ENCODE measurements at places on chromosomes 11 and 22.

DNA sequence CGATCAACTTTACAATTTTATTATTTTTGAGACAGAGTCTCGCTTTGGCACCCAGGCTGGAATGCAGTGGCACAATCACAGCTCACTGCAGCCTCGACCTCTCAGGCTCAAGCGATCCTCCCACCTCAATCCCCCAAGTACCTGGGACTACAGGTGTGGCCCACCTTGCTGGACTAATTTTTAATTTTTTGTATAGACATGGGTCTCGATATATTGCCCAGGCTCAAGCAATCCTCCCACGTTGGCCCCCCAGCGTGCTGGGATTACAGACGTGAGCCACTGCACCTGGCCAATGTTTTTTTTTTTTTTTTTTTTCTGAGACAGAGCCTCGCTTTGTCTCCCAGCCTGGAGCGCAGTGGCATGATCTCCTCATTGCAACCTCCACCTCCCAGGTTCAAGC lies 2.0 kb upstream of the PPFIA1 start:
- DNase-seq, result no peak
- no peak overlapping the region for H3K4me3 ChIP-seq
- peaks cover 10% of the 10 kb centered on the region for H3K36me3 ChIP-seq
- H3K4me1 ChIP-seq, result peaks cover 35% of the 10 kb centered on the region
- H3K27ac ChIP-seq, result no peak overlapping the region

DNA sequence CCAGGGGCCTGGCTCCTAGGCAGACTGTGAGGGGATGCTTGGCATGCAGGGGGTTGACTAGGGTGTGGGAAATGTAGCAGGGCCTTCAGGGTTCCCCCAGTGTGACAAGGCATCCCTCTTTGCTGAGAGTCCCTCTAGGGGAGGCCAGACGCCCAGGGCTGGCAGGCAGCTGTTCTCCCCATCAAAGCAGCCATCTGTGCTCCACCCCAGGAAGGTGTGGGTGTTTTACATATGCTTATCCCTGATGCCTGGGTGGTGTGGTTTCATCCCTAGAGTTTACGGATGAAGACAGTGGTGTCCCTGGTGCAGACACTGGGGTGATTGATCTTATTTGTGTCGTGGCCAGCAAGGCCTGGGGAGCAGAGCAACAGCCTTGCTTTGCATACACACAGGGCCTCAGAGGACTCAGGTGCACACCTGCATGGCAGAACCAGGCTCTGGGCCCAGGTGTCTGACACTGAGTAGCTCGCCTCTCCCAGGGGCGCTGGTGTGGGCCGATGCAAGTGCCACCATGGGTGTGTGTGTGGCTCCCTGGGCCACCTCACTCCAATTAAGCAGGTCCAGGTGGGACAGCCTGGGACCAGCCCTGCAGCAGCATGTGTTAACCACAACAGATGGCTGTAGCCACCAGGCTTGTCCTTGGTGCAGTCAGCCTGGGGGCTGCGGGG lies 74.2 kb downstream of the MED15 start:
- peaks cover 42% of the 10 kb centered on the region for H3K36me3 ChIP-seq
- H3K27ac ChIP-seq, result no peak overlapping the region
- no peak for DNase-seq
- no peaks in the 10 kb centered on the region for H3K27me3 ChIP-seq
- H3K4me1 ChIP-seq, result peaks cover 7% of the 10 kb centered on the region

DNA sequence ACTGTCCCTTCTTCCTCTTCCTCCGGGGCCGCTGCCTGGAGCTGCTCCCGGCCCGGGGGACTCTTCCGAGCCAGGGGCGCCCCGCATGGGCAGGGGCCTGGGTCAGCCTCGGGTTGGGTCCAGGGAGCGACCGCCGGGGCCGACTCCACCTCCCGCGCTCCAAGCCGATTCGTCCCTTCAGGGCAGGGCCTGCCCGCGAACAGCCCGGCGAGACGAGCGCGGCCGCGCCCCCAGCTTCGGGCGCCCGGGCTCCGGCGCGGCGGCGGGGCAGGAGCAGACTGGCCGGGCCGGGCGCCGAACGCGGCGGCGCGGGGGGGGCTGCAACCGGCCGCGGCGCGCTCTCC lies at the start of gene LARGE1:
LARGE1 (minus strand) TSS at position 280 of the 344 bp plus-strand sequence.
- peak within 1 kb of the TSS; percentile 67 for H3K4me3 ChIP-seq
- H3K36me3 ChIP-seq, result peaks cover 3% of the 10 kb centered on the region
- H3K4me1 ChIP-seq, result peaks cover 14% of the 10 kb centered on the region
- peaks cover 56% of the 10 kb centered on the region for H3K27me3 ChIP-seq
- H3K27ac ChIP-seq, result no peak within 1 kb of the TSS

- H3K27ac ChIP-seq, result no peak overlapping the region
- no peaks in the 10 kb centered on the region for H3K36me3 ChIP-seq
These were observed 92.1 kb downstream of the INSC start for GRCh38 chr11:15206791-15207190.

- H3K36me3 ChIP-seq, result no peaks in the 10 kb centered on the region
- H3K4me1 ChIP-seq, result peaks cover 2% of the 10 kb centered on the region
- no peak for DNase-seq
- H3K27me3 ChIP-seq, result no peaks in the 10 kb centered on the region
- no peak overlapping the region for H3K4me3 ChIP-seq
- no peak overlapping the region for H3K27ac ChIP-seq
These were observed 71.4 kb upstream of the PITPNB start for GRCh38 chr22:27990451-27990840.

DNA sequence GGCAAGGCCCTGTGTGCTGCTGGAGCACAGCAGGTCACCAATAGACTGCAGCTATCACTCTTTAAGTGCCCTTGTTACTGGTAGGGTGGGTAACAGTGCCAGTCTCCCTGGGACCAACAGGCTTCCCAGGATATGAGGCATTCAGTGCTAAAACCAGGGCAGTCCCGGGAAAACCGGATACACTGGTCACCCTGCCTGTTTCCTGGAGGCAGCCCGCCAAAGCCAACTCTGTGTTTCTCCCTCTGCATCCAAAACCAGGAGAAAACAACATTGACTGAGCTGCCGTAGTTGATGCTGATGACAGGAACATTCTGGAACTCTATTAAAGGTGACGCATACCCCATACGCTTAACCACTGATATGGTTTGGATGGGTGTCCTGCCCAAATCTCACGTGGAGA lies 149.1 kb downstream of the SHANK2 start:
- no peak overlapping the region for H3K27ac ChIP-seq
- H3K4me1 ChIP-seq, result no peaks in the 10 kb centered on the region
- H3K27me3 ChIP-seq, result no peaks in the 10 kb centered on the region
- DNase-seq, result no peak

DNA sequence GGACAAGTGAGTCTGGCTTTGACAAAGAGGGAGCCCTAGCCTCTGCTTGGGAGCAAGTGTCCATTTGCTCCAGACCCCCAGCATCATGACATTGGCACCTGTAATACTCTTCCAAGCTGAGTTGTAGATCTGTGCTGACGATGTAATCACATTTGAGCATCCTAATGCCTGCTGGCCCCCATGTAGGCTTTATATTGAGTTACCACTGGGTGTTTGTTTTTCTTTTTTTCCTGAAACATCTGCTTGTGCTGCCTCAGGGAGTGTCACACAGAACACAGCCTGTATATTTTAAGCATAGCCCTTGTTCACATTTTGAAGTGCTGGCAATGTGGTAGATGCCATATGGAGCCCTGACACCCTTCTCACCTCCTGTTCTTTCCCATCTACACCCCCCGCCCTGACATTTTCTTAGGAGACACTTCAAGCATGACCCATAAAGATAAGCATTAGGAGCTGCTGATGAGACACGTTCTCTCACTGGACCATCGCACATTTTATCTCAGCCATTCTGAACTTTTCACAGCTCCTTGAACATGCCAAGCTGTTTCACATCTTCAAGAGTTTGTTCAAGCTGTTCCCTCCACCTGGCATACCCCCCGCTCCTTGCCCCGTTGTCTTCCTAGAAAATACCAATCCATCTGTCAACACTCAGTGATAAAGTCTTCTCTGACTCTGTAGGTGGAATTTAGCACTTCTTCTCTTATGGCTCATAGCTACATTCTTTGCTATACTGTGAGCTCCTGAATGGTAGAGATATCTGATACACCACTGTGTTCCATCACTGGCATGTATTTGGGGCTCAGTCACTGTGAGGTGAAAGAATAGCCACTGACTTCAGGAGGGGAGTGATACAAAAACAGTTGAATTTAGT lies 128.7 kb downstream of the TRIM44 start:
- H3K27ac ChIP-seq, result no peak overlapping the region
- H3K36me3 ChIP-seq, result no peaks in the 10 kb centered on the region
- no peak overlapping the region for H3K4me3 ChIP-seq
- no peak for DNase-seq

- DNase-seq, result no peak
- no peak overlapping the region for H3K27ac ChIP-seq
- peaks cover 18% of the 10 kb centered on the region for H3K27me3 ChIP-seq
- H3K36me3 ChIP-seq, result peaks cover 8% of the 10 kb centered on the region
These were observed 59.3 kb downstream of the CD82 start for GRCh38 chr11:44624761-44625221.

DNA sequence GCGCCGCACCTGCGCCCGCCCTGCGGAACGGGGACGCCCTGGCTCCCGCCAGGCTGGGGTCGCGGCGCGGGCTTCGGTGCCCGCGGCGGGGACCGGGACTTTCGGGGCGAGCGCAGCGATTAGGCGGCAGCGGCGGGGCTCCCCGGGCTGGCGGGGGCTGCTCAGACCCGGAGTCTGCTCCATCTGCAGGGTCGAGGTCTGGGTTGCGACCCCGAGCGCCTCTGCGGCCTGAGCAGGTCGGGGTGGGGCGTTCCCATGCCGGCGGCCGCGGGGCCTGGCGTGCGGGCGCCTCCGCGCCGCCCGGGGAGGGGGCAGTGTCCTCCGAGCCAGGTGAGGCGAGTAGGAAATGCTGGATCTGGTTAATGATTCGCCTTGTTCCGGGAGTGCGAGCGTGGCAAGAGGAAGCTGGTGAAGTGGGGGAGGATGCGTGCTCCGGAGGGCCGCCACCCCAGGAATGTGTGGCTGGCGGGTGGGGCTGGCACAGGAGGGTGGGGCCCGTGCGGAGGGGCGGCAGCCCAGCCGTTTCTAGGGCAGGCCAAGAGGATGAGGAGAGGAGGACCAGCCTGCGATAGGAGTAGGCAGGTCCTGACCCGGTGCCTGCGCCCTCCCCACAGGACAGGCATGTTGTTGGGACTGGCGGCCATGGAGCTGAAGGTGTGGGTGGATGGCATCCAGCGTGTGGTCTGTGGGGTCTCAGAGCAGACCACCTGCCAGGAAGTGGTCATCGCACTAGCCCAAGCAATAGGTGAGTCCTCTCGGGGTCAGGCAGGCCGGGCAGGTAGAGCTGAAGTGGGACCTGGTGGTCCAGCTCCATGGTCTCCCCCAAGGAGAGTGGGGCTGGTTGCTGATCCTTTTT lies 606 bp downstream of the RASSF7 start:
- peak overlapping the region; percentile 74 for H3K27ac ChIP-seq
- peaks cover 35% of the 10 kb centered on the region for H3K27me3 ChIP-seq
- H3K4me3 ChIP-seq, result peak overlapping the region; percentile 93
- H3K4me1 ChIP-seq, result peaks cover 31% of the 10 kb centered on the region

DNA sequence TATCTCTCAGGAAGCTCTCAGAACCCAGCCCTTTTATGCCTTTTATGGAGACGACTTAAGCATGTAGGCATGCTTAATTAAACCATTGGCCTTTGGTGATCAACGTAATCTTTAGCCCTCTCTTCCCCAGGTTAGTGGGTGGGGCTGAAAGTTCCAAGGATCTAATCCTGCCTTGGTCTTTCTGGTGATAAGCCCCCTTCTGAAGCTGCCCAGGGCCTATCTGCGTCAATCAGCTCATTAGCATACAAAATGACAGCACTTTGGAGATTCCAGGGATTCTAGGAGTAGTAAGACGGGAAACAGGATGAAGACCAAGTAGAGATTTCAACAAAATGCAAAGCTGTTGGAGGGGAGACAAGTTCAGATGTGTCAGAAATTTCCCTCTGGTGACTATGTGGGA lies 3.1 kb downstream of the FAM118A start:
- no peak overlapping the region for H3K27ac ChIP-seq
- H3K27me3 ChIP-seq, result no peaks in the 10 kb centered on the region
- DNase-seq, result no peak
- no peak overlapping the region for H3K4me3 ChIP-seq
- peaks cover 80% of the 10 kb centered on the region for H3K4me1 ChIP-seq
- peaks cover 30% of the 10 kb centered on the region for H3K36me3 ChIP-seq
